ENCODE measurements at places on chromosomes 16 and 17.

GRCh38 chr16:67538666-67539101 lies 10.1 kb downstream of the RIPOR1 start:
- DNase-seq = no peak

DNA sequence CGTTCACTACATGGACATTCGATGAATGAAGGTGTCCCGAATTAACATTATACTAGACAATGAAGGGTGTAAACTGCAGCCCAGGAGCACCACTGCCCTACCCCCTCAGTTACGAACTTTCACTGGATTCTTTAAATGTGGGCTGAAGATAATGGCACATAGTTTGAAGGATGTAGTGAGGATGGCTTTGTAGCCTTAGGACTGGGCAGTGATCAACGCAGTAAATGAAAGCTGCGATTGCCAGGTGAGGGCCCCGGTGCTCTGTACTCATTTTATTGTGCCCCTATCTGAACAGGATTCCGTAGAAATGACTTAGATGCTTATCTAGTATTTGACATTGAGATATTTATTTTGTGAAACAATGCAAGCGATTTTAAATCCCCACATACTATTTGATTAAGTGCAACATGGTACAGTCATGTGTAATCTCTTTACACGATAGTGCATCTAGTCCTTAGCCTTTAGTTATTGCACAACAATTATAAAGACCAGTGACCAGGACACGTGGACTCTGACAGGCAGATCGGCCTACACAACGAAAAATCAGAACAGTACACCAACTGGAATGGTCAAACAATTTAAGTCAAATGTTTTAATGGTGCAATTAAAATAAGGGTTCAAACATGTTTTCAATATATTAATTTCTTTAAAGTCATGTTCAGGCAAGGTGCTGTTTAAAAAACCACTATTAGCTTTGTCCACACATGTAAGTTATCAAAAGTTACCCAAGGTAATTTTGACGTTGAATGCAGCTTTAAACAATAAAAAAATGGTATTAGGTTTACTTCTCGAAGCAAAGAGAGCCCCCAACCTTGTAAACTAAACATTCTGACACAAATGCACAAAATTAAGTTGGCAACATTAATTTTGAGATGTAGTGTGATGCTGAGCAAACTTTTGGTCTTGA lies 17.4 kb upstream of the ERN1 start:
- no peak for DNase-seq

- DNase-seq = no peak
These were observed 6.5 kb upstream of the CTCF start for GRCh38 chr16:67555795-67556212.

DNA sequence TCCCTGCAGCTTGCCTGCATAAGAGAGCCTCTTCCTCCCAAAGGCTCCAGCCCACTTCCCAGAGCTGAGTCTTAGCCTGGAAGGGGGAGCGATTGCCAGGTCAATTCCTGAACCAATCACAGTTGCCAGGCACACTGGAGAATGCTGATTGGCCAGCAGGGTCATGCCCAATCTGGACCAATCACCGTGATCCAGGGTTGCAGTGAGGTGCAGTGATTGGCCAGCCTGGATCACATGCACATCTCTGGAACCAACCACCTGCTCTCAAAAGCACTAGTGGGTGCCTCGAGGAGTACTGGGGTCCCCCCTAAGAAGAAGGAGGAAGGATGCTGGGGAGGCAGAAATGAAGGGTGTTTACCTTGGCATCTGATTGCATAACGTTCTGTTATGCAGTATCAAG lies 18.4 kb downstream of the NAGPA start:
- no peak for DNase-seq

GRCh38 chr16:80250381-80250780 lies 290.4 kb upstream of the DYNLRB2 start:
- DNase-seq = no peak

DNA sequence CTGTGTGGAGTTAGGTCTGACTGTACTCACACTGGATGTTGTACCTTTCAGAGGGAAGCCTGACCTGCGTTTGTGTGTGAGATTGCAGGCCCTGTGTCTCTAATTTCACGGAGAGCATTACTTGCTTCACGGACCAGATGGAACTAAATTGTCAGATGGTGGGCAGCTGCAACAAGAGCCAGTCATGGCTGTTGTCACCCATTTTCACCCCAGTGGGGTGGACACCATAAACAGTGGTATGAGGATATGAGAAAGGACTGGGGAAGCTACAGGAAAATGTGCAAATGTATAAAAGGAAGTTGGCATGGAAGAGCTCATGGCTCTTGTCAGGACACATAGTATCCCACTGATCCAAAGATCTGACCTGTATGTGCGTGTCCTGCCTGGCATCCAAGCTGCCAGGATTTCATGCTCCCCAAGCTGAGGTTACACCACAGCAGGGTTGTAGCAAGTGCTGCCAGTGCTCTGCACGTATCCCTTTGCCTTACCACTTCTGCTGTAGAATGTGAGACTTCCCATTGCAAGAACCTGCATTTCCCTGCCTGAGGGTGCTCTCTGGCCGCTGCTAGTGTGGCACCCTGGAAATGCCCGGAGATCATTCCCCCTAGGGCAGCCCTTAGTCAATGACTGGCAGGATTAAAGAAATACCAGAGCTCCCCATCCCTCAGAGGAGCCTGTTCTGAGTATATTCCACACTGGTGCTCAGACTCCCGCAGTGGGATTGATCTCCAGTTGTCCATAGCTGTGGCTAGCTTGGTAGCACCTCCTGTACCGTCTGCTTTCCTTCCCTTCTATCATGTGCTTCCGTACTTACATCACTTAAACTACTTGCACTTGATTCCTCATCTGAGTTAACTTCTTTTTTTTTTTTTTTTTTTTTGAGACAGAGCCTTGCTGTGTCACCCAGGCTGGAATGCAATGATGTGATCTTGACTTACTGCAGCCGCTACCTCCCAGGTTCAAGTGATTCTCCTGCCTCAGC lies 70.4 kb upstream of the TANC2 start:
- no peak for DNase-seq

DNA sequence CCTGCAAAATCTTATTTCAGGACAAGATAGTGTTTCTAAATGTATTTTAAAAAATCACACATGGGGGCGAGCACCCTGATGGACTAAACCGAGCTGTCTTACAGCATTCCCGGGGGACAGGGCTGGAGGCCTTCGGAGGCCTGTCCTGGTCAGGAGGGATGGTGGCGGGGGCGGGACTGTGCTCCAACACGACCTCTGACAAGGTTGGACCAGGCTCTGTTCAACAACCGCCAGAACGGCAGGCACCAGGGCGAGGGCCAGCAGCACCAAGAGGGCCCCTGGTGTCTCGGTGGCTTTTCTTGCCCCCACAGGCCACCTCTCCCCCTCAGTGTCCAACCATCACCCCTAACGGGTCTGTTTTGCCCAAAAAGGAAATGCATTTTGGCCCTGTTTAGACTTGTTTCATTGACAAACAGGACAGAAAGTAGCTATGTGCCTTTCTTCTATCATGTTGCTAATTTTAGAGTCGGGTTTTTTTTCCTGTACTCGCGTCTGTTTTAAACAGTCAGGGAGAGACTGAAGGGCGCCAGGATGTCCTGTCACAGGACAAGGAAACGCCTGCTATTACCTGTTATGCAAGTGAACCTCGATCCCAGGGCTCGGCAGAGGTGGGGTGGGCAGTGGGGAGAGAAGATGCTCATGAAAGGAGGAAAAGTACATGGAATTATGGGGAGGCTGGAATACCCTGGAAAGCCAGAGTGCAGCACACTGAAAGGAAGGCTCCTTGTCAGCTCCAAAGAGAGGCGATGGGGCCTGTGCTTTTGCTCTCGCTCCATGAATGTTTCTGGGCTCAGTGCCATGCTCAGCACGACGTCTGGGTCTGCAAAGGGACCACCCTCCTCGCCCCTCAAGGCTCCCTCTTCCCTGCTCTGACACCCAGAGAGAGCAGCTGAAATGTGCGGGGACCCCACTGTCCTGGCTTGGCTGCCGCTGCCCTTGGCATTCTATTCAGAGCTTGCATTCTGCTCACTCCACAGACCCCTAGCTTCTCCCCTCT lies 11.9 kb downstream of the TMEM204 start:
- no peak for DNase-seq

DNA sequence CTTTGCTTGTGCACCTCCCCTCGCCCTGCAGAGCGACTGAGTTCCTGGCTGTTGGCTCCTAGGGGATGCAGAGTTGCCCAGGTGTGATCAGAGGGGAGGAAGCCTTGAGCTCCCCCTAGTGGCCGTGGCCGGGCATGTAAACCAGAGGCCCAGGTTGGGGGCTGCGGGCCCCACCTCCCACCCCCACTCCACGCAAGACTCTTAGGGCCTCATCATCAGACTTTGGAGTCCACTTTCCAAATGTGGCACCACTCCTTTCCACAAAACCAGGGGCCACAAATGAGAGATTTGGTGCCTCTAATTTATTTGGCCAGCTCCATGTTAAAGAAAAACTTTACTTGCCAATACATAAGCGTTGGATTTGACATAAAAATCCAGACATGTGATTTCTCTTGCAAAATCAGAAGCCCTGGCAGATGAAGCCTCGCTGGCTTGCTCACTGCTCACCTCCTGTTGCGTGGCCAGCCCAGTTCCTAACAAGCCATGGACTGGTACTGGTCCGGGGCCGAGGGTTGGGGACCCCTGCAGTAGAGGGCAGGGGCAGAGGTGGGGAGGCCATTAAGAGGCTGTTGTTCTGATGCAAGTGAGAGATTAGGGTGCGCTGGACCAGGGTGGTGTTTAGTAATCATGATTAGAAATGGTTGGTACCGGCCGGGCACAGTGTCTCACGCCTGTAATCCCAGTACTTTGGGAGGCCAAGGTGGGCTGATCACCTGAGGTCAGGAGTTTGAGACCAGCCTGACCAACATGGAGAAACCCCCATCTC lies 28.7 kb upstream of the GAS7 start:
- peak; percentile 26 for DNase-seq

DNA sequence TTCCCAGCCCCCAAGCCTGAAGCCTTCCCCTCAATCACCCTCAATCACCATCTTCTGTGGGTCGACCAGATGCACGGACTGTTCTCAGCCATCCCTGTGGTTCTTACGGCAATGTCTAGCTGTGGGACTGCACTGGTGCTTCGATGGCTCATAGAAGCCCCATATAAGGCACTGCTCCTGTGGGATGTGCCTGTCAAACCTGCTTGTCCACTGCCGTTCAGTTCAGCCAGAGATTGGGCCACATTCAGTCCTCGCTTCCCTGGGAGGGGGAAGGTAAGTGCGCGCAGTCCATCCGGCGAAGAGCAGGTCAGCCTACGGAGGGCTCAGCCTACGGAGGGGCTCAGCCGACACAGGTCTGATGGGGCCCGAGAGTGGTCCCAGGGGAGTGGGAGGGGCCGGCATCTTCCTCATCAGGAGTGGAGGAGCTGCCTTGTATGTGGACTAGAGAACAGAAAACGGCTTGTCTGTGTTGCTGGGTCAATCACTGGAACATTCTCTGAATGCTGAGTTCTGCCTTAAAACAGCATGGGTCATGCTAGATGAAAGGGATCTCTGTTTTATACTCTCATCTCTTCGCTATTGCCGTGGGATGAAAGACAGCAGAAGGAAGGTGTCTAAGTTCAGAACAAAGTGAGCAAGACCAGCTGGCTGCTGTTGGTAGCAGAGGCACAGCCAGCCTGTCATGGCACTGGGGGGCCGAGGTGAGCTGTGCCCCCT lies at the start of gene CARD14:
Gene CARD14 (plus strand): TSS at position 247 of the 717 bp plus-strand sequence. CDS start 11,409 bp downstream, outside the sequence.
- peak; percentile 33 for DNase-seq

- no peak for DNase-seq
These were observed 6.8 kb downstream of the CACNG4 start for GRCh38 chr17:66971264-66971663.

- DNase-seq = no peak
These were observed 38.5 kb upstream of the KSR1 start for GRCh38 chr17:27417596-27418365.

DNA sequence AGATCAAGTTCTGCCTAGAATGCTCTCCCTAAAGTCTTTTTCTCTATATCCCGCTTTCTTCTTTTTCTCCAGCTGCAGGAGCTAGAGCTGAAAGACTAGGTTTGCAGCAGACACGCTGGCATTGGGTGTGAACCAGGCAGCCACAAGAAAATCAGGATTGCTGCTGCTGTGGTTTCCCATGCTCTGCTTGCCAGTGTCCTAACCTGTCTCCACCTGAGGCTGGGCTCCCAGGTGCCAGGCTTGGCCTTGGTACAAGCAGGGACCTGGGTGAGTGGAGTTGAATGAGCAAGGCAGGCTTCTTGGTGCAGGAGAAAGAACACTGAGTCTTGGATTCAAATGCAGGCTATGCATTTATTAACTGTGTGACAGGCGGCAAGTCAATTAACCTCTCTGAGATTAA lies 440.3 kb upstream of the MAF start:
- DNase-seq = no peak

DNA sequence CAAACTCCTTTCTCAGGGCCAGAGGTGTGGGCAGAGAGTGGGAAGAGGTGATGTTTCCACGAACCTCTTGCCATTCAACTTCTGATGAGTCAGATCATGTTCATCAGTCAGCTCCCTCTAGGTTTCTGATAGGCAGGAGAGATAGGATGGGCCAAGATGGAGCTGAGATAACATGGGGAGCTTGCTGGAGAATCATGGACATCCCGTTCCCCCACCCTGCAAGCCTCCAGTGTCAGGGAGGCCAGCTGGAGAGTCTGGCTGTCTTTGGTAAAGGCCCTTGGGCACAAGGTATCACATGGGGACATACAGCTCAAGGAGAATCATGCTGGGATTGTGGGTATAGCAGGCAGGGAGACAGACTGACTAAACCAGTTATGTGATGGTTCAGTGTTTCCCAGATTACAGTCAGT lies 136.0 kb upstream of the IRX3 start:
- DNase-seq = no peak

- no peak for DNase-seq
These were observed 4.3 kb upstream of the MYH3 start for GRCh38 chr17:10661437-10661836.

DNA sequence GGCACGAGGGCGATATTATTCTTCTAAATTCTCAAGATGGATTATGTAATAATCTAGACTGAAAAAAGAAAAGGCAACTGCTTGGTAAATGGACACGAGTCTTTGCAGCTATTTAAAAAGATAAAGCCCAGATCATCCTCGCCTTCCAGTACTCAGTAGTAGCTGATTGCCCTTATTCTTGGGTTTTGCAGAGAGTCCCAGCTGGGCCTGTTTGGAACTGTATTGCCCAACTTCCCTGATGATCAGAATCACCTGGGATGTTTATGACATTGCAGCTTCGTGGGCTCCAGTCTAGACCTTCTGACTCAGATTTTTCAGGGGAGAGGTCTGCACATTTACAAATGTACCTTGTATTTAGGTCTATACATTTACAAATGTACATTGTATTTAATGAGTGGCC lies 213.5 kb downstream of the RAB11FIP4 start:
- no peak for DNase-seq

Measured in mucosa of gallbladder (tissue), 1 donor.